ENCODE measurements at places on chromosomes 4 and X.

GRCh38 chr4:120281581-120281980 is 214.9 kb upstream of the MAD2L1 start:
- no peak for DNase-seq

GRCh38 chr4:164313853-164314252 is 440.1 kb upstream of the SMIM31 start:
- no peak for DNase-seq

- no peak for DNase-seq
Observed at GRCh38 chr4:54063229-54063628, 1.2 kb downstream of the CHIC2 start.

GRCh38 chrX:71292669-71293365 is 8.7 kb upstream of the ITGB1BP2 start:
- DNase-seq: no peak

- DNase-seq: no peak
Observed at GRCh38 chrX:68822641-68823410, 6.0 kb upstream of the EFNB1 start.

DNA sequence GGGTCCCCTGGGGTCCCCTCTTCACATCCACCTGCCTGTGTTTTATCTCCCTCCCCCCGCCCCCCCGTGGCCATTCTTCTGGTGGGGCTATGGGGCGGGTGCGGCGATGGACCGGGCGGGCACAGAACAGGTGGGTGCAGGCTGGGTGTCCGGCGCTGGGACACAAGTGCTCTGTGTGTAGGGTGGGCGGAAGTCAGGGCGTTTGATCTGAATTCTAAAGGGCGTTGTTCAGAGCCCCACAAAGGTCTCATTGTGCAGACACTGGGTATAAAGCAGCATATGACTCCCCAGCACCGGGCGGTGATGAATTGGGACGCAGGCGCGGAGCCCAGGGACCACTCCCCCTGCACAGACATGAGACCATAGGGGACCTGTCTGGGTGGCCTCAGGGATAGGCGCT is at the start of gene GJB1:
Gene GJB1, plus strand, starts transcription at position 296 of the 400 bp plus-strand sequence. CDS start 484 bp downstream, outside the sequence.
- DNase-seq: no peak

- no peak for DNase-seq
Observed at GRCh38 chr4:127080141-127080540, 552.6 kb upstream of the INTU start.

DNA sequence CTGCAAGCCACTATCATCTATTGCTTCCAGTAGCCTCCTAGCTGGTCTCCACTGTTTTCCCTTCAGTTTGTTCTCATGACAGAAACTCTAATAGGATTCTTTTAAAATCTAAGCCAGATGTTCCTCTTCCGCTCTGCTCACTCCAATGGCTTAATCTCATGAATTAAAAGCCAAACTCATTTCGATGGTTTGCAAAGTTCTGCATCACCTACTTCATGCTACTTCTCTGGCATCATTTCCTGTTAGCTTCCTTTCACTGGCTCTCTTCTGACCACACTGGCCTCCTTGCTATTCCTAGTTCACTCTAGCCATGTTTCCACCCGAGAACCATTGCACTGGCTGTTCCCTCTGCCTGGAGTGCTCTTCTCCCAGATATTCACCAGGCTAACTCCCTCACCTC is 102.0 kb upstream of the LSM6 start:
- DNase-seq: no peak

DNA sequence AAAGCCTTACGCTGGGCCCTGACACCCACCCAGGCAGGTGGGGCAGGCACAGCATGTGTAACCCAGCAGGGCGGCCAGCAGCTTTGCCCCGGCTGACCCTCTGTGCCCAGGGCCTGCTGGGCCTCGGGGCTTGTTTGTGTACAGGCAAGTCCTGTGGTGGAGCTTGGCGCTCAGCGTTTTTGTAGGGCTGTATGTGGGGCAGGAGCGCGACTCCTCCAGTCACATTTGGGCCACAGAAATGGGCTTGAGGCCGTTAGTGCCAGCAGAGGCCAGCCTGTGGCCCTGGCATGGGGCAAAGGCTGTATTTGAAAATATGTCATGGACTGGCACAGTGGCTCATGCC is 14.7 kb upstream of the HGFAC start:
- no peak for DNase-seq

GRCh38 chr4:60002603-60003337 is 1197.4 kb upstream of the ADGRL3 start:
- no peak for DNase-seq

DNA sequence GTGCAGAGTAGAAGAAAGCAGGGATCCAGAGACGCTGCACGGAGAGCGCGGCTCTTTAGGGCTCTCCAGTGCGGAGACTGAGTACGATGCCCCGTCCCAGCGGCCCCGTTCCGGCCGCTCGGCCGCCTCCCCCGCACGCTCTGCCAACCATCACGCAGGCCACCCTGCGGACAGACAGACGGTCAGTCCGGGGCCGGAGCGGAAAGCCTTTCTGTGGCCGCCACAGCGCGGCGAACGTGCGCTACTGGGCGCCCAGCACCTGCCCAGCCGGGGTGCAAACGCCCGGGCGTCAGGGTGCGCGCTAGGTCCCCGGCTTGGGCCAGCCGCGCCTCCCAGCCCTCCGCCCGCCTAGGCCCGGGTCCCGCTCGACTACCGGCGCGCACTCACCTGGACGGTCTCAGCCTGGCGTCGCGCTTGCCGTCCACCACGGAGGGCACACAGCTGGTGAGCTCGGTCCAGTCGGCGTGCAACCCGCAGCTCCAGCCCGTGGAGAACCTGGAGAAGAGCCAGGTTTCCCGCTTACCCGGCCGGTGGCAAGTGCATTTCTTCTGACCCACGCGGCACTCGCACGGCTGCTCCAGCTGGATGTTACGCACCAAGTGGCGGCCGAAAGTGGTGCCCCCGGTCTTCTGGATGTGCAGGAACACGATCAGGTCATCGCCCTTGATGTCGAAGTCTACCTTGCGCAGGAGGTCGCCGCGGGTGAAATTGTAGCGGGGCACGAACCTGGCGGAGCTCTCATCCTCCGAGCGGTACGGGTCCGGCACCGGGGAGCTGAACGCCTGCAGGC is 1.8 kb downstream of the HS6ST2 start:
- DNase-seq: no peak

- no peak for DNase-seq
Observed at GRCh38 chr4:75101906-75102786, 169.2 kb downstream of the PARM1 start.

DNA sequence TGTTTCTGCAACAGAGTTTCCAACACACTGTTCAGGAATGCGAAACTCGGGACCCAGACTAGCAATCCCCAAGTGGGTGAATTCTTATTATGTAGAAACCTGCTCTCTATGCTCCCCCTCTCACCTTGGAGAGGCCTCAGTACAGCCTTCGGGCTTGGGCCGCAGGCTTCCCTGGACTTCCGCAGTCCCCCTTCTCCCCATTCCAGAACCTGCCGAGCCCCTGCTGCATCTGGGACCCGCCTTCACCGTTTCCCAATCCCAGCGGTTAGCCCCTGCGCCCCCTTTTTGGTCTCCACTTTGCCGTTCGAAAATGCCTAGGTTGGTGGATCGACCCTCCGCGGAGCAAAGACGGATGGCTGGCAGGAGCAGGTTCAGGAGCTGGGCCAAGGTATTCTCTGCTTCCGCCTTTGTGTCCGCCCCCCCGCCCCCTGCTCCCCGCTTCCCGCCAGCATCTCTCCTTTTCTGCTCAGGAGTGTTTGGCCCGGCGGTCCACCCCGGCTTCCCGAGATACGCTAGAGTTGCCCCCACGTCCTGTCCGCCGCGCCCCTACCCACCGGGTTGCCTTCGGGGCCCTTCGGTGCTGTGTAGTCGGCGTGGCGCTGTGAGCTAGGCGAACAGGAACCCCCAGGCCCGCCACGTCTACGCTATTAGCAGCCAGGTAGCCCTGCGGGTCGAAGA is 11.5 kb downstream of the HAND2 start:
- DNase-seq: no peak

GRCh38 chr4:67204441-67204840 is 340.9 kb downstream of the CENPC start:
- no peak for DNase-seq

GRCh38 chrX:38192007-38192810 is 28.5 kb downstream of the SRPX start:
- no peak for DNase-seq

- DNase-seq: no peak
Observed at GRCh38 chrX:134484039-134484438, 24.1 kb downstream of the HPRT1 start.

- no peak for DNase-seq
Observed at GRCh38 chr4:78065508-78066192, 8.5 kb downstream of the FRAS1 start.

GRCh38 chrX:9471571-9471985 is 6.7 kb downstream of the TBL1X start:
- DNase-seq: no peak

- DNase-seq: no peak
Observed at GRCh38 chr4:78584863-78585547, 33.4 kb downstream of the ANXA3 start.

DNA sequence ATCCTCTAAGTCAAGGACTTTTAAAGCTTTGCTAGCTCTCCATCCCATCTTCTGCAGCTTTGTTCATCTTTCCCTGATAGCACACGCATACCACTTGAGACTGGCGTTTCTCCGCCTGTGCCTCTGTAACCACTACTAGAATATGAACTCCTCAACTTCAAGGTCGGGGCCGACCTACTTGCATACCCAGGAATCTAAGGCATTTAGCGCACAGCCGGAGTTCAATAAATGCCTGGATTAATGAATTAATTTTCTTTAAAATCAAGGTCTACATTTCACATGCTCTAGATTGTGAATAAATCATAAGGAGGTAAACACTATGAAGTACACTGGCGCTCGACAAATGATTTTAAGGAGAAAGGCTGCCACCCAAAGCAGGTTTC is 89.3 kb downstream of the HNRNPD start:
- DNase-seq: no peak

DNA sequence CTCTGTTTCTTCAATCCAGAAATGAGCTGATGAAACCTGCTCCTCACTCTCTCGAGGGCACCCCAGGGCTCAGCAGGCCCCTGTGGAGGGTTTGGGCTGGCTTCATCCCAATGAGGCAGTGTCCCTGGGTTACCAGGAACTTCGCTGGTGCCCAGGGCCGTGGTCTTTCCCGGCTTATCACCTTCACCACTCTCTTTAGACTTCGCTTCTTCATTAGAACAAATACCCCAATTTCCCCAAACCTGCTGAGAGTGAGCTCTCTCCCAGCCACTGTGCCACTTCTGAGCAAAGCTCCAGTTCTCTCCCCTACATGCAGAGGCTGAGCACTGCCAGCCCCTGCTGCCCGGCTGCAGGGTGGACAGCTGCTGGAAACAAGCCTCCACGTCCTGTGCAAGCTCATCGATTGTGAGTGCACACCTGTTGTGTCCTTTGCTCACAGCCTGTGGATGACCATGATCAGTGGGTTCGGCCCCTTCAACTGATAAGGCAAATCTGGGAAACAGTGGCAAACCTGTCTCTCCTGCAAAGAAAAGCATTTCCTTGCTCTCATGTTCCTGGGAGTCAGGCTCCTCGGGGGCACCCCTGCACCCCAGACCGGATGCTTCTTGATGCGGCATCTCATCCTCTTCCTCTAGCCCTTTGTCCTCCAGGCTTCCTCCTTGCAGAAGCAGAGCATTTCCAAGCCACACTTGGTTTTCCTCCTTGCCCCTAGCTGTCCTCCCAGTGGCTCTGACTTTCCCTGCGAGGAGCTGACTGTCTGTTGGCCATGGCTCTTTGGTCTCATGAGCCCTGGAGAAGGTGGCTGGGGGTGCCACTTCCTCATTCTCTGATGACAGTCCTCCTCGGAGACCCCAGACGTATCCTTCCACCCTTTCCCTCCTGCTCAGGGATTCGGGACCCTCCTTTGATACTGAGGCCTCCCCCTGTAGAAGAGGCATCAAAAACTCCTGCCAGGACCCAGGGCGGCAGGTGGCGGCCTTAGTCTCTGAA is 28.7 kb downstream of the C4orf50 start:
- no peak for DNase-seq

- DNase-seq: no peak
Observed at GRCh38 chr4:145882604-145883003, 56.0 kb downstream of the ZNF827 start.

- no peak for DNase-seq
Observed at GRCh38 chrX:85221361-85221760, 22.2 kb downstream of the SATL1 start.

- DNase-seq: no peak
Observed at GRCh38 chr4:58808817-58809216, 1698.6 kb upstream of the IGFBP7 start.

DNA sequence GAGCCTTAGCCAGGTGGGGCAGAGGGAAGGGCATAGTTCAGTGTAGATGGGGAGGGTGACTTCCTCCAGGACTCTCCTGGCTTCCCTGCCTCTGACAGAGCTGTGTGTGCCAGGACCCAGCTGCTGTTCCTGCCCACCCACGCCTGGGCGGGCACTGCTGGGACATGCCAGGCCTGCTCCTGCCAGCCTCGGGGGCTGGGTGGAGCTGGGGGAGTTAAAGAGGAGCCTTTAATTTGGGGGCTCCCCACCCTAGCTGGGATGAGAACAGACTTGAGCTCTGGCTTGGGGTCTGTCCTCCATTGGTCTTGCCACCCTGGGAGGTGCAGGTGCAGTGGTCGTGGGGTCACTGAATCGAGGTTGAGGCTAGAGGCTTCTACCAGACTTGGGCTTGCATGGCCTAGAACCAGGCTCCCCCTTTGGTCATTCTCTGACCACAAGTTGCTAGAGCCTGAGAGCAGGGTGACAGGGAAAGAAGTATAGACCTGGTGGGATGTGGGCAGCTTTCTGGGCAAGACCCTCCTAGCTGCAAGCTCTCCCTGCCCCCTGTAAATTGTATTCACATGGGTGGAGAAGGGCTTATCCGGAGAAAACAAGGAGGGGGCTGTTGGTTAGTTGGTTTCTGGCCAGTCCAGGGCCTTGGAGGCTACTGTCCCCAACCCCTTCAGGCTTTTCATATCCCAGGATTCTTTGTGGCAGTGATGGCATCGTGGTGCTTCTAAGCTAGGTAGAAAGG is 5.7 kb downstream of the EFNB1 start:
- DNase-seq: no peak

- DNase-seq: no peak
Observed at GRCh38 chr4:68987007-68987406, 35.4 kb upstream of the UGT2A3 start.

- DNase-seq: no peak
Observed at GRCh38 chr4:183299464-183299863, 20.6 kb downstream of the CLDN22 start.

DNA sequence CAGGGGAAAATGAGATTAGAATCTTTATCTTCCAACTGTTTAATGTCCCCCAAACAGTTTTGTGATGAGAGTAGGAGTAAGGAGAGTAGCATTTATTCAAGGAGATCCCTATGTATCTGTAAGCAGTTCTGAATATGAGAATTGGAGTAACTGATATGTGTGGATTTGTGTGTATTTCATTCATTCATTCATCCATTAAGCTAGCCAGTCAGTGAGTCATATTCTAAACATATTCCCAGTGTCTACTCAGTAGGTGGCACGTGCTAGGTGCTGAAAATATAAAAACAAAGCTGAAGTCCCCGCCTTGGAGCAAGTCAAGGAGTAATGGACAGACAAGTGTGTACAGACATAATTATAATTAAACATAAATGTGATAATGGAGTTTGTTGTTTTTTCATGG is 12.4 kb upstream of the STX18 start:
- no peak for DNase-seq

GRCh38 chrX:119055687-119056086 is 17.1 kb upstream of the CT47C1 start:
- DNase-seq: no peak

- no peak for DNase-seq
Observed at GRCh38 chrX:19761554-19762295, 125.7 kb downstream of the SH3KBP1 start.
